ENCODE measurements at places on chromosomes 16 and 17.

DNA sequence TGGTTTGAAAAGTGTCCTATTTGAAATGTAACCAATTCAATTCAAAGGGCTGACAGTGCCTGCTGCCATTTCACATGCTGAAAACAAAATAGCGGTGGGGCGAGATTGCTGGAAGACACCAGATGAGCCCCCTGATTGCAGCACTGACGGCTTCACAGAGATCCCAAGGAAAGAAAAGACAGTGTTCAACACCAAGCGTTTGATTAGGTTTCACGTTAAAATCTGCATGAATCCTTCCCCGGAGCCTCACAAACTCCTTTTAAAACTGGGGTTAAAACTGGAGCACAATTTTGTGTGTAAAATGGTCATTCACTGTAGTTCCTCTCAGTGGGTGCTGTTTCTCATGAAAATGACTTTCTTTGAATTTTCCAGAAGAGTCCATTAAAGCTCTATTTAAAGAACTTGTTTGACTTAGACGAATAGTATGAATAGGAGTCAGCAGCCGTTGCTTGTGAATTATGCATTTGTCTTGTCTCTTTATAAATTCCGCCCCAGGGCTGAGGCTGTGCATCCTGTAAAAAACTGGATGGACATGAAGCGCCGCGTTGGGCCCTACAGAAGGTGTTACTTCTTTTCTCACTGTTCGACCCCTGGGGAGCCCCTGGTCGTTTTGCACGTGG lies 8.8 kb downstream of the MLYCD start:
- no peak for DNase-seq

DNA sequence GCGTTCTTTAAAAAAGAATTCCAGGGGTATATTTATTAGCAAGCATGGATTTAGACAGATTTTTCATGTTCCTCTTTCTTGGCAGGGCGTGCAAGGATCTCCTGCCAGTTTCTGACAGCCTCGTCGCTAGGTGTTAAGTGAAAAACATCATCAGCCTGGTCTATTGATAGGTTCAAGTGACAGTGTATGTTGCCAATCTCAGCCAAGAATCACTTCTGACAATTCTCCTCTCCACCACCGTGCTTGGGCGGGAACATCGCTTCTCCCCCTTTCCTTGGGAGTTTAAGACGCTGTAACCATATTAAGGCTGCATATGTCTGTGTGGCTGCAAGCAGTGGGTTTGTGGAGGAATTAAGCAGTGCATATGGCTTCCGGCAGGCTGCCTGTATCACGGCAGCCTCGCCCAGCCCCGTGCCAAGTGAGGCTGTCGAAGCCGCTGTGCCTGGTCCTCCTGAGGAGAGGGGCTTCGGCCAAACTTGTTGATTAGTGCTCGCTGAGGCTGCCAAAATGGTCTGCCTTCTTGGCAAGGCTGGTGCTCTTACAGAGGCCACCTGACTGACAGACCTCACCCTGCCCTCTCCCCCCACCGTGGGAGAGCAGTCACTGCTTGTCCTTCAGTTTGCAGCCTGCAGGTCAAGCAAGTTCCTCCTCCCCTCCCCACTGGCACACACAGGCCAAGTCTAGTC lies 132.2 kb upstream of the MPHOSPH6 start:
- DNase-seq = no peak

GRCh38 chr16:77885571-77886295 lies 97.4 kb downstream of the VAT1L start:
- no peak for DNase-seq

GRCh38 chr16:21982108-21982507 lies 18.8 kb downstream of the PDZD9 start:
- no peak for DNase-seq
